Ecto neural progenitor cell (in vitro differentiated cells): ENCODE measurements at places on chromosomes 16 and 17.

- DNase-seq, result no peak
These were observed 28.3 kb downstream of the MAP2K4 start for GRCh38 chr17:12048843-12049473.

DNA sequence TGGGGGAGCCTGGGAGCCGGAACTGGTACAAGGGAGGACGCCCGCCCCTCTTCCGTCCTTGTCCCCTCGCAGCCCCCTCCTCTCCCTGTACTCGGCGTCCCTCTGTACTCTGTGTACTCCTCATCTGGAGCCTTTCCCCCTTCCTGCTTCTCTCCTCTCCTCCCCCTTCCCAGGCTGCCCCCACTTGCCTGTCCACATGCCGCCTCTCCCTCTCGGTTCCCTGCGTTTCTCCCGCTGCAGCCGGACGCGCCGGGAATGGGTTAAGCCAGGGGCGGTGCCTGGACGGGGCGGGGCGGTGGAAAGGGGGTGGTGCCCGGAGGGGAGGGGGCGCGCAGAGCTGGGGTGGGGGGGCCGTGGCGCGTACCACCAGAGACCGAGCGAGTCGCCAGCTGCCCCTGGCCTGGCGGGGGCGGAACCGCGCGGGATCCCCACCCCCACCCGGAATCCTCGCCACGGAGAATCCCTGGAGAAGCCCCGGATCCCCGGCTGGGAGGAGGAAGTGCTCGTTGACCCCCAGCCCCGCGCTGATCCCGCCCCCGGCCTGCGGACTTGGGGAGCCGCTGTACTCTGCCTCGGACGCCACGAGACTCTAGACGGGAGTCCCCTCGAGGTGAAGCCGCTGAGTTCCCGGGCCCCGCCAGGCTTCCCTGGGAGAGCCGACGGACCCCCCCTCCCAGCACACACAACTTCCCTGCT is 22.6 kb downstream of the GJD3 start:
- DNase-seq, result peak; percentile 91

DNA sequence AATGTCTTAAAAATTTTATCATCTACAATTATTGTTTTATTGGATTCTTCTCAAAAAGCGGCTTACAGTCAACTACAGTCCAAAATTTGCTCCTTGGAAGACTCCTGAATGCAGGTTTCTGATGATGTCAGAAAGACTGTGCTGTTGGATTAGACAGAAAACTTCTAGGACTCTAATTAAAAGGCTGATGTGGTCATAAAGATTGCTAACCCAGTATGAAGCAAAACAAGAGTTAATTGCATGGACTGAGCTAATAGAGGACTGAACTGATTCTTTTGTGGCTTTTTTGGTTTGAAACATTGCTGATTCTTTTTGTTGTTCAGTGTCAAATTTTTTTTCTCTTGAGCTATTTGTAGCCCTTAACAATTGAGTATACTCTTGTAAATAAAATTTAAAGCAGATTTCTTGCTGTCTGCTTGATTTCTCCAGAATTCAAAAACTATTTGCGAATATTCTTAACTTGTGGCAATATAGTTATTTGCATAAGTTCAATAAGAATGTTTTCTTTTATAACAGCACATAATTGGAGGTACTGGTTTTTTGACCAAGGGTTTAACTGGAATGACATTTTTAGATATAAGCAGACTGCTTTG is 33.1 kb upstream of the LCMT1 start:
- DNase-seq, result no peak

DNA sequence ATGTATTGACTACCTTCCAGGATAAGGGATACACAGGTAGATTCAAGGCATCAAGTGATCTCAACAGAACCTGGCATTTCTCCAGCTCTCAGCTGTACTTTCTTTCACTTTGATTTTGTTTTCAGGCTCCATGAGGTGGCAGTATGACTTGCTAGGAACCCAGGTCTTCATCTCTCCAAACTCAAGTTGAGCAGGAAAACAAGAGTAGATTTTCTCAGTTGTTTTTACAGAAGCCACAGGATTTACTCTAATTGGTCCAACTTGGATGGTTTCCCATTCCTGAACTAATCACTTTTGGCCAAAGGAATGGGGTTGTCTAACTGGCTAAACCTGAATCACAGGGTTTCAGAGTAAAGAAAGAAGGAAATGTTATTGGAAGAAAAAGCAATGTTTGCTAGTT is 146.6 kb downstream of the TRIM37 start:
- DNase-seq, result no peak

DNA sequence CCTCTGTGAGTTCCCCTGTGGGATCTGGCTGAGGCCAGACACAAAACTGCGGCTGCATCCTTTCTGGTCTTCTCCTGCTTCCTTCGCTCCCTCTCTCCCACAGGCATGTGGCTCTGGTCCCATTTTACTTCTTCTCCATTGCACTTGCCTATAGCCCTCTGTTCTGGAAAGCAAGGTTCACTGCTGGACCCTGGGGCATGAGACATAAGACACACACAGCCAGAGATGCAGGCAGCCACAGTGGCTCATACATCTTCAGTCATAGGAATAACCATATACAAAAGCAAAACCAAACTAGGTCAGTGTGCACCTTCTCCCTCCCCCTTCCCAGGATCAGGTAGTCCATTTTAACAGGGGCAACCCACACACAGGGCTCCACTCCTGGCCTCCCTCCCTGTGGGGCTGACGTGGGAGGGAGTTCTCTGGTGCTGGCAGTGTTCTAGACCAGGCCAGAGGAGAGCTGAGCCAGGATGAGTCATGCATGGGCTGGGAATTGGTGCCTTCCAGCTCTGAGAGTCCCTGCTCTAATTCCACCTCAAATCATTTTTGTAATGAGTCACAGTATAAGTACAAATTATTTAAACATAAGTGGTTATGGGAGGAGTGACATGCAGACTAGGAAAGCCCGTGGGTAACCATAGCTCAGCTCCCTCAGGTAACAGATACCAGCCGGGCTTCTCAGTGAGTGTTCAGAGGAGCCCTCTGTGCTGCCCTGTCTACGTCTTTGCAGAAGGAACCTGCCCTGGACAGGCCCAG is 58.0 kb downstream of the ASIC2 start:
- DNase-seq, result no peak

DNA sequence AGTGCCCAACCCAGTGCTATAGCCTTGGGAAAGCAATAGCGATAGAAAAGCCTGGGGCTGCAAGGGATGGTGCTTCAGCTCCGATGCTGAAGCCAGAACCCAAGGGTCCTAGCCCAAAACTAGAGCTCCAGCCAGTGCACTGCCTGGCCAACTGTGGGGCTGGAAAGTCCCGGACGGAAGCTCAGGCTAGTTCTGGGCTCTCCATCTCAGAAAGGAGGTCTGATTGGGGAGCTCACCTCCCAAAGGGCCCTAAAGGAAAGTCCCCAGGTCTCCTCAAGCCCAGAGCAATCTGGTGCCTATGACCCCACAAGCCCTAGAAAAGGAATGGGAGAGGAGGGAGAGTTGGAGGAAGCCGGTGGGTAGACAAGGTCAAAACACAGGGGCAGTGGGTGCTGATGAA is 2.0 kb upstream of the ABCC3 start:
- DNase-seq, result no peak

GRCh38 chr17:5364156-5364555 is 55.3 kb downstream of the NUP88 start:
- no peak for DNase-seq

DNA sequence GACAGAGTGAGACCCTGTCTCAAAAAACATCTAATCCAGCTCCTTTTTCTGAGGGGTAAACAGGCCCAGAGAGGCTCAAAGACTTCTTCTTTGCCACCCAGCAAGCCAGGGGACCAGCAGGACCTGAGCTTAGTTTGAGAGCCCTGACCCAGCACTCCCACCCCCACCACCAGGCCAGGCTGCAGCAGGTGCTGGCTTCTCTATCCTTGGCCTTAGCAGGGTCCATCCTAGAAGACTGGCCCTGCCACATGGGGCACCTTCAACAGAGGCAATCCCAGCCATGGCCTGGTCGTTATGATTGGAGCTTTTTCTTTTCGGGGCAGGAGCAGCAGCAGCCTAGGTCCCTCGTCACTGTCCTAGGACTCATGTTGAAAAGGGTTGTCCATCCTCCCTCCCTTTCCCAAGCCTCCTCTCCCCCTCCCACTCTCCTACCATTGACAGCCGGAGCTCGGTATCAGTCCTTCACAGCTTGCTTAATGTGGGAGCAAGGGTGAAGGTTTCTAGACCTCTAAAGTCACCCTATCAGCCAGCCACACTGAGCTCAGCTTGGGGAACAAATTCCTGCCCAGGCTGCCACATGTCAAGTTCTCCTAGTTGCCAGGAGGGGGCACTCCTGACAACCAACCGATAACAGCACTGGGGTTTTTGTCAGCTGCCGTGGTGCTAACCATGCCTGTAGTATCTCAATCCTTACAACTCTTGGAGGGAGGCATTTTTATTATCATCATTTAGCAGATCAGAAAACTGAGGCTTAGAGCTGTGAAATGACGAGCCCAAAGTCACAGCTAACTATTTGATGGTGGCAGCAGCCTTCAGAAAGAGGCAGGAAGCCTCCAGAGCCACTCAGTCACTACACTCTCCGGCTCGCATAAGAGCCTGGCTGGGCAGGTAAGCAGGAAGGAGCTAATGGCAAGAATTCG is 11.2 kb downstream of the MRPL27 start:
- DNase-seq, result peak; percentile 75

DNA sequence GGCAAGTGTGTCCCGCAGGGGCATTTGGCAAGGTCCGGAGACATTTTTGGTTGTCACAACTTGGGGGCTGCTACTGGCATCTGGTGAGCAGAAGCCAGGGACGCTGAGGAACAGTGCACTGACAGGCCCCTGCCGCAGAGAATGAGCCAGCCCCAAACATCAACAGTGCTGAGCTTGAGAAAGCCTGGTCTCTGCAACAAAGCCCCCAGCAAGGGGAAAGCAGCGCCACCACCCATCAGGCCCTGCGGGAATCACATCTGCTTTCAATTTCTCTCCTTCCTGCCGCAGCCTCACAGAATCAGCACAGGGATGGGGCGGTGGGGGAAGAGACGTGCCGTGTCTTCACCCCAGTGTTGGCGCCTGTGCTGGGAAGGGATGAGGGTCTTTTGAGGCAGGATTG is 14.8 kb upstream of the PRPSAP1 start:
- DNase-seq, result no peak

DNA sequence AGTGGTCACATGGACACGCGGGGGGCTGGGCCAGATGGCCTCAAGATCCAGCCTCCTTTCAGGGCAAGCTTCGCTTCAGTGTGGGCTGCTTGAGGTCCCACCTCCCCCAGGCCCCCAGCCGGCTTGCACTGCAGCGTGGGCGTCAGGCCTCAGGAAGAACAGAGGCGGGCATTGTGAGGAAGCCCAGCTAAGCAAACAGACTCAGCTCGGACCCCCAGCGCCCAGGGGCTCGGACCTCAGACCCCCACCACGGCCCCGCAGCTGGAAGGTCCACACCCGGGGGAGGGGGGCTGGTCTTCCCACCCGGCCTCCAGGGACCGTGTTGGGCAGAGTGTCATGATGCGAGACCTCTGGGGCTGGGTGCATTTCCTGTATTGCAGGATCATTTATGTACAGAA is 24.7 kb upstream of the ZNF469 start:
- DNase-seq, result no peak

DNA sequence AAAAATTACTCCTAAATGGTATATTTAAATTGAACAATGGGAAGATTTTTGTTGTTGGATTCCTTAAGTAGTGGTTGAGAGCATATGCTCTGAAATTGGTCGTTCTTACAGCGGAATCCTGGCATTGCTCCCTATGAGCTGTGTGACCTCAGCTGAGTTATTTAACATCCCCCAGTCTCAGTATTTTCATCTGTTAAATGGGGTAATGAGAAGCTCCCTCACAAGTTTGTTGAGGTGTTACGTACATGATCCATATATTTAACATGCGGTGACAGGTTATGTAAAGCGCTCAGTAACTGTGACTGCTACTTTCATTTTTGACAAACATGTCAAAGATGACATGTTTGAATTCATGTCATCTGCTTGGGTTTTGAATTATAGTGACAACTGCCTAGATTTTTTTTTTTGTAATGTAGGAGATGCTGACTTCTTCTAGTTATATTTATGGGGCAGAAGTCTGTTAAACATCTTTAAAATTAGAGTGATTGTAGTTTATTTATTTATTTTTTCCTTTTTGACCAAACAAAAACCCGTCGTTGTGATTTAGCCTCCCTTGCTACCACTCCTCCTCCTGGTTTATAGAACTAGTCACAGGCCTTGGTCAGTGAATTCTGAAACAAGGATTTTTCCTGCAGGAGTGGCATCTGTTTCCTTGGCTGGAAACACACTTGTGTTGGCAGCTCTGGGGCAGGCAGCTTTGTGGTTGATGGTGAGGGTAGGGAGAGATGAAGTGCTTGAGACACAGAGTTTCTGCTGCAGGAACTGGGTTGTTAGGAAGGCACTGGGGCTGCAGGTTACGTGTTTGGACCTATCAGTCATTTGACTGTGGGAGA is 268.8 kb downstream of the SNX29 start:
- no peak for DNase-seq

DNA sequence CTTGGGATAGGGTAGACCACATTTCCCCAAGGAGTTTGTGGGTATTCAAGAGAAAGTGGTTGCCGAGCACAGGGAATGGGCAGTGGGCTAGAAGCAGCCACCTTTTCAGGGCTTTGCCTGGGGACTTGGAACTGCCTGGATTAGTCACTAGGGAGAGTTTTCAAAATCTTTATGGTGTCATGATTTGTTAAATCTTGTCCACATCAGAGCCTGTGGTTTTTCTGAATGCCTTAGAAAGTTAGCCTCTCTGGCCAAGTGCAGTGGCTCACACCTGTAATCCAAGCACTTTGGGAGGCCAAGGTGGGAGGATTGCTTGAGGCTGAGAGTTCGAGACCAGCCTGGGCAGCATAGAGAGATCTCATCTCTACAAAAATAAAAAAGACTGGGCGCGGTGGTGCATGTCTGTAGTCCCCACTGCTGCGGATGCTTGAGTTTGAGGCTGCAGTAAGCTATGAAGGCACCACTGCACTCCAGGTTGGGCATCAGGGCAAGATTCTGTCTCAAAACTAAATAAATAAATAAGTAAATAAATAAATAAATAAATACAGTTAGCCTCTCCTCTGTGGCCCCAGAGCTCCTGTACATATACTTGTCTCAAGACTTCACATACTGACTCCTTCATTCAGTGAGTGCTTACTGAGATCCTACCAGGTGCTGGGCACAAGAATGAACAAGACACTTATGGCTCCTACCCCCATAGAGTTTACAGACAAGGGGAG is 76.3 kb upstream of the HNF1B start:
- DNase-seq, result no peak

- no peak for DNase-seq
These were observed 9.8 kb downstream of the GEMIN4 start for GRCh38 chr17:742147-742793.

- DNase-seq, result peak; percentile 91
These were observed 596 bp upstream of the PFN1 start for GRCh38 chr17:4948931-4949320.

GRCh38 chr17:74146196-74146595 is 57.3 kb upstream of the RPL38 start:
- no peak for DNase-seq

DNA sequence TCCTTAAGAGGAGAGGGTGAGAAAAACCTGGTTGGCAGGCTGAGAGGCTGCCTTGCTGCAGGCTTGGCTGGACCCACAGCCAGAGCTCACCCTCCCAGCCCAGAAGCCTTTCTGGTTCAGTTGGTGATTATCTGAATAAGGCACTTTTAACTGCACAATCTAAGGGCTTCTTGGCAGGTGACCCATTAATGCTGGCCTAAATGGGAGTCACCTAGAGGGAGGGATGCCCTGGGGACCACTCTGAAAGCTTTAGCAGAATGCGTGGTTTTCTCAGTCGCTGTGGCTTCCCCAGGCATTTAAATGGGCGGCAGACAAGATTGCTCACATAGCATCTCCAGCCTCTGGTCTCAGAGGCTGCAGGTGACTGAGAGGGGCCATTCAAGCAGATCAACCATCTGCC is 33.2 kb upstream of the SHISA9 start:
- no peak for DNase-seq
